ENCODE measurements at places on chromosomes 3 and 15.

- H3K27me3 ChIP-seq = no peaks in the 10 kb centered on the region
- no peaks in the 10 kb centered on the region for H3K36me3 ChIP-seq
- H3K27ac ChIP-seq = no peak overlapping the region
- DNase-seq = no peak
Measured at GRCh38 chr3:98567666-98568270, 25.6 kb downstream of the CPOX start.

GRCh38 chr3:151085889-151086483, 522 bp downstream of the MED12L start:
- peak overlapping the region; percentile 74 for H3K4me3 ChIP-seq
- peak; percentile 21 for DNase-seq
- H3K27me3 ChIP-seq = peaks cover 45% of the 10 kb centered on the region
- H3K4me1 ChIP-seq = peaks cover 14% of the 10 kb centered on the region
- no peaks in the 10 kb centered on the region for H3K36me3 ChIP-seq
- H3K27ac ChIP-seq = no peak overlapping the region

- H3K27me3 ChIP-seq = no peaks in the 10 kb centered on the region
- H3K27ac ChIP-seq = no peak overlapping the region
- H3K4me1 ChIP-seq = no peaks in the 10 kb centered on the region
- no peaks in the 10 kb centered on the region for H3K36me3 ChIP-seq
- peak overlapping the region; percentile 66 for H3K4me3 ChIP-seq
- no peak for DNase-seq
Measured at GRCh38 chr3:115512565-115513415, 110.5 kb upstream of the GAP43 start.

DNA sequence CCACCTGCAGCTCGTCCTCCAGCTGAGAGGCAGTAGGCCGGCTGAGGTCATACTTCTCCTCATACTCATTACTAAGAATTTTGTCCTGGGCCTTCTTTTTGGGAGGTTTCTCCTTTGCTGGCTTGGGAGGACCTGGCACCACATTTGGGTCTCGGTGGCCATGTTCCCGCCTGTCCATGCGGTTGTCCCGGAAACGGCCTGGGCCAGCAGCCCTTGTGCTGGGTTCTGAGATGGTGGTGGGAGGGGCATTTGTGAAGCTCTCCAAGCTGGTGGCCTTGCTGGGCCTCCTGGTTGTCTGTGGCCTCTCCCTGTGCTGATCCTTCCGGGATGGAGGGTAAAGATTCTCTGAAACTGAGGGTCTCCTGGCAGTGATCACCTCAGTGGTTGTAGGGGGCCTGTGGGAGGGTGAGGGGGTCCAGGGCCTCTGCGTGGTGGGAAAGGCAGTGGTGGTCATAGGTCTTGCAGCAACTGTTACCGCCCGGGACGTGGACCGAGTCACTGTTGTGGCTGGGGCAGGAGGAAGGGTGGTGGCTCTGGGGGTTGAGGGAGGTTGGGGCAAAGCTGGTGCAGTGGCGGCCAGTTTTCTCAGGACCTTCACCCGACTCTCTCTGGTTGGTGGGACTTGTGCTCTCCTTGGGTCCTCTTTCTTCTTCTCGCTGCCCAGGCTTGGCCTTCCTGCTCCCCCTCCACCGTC, 2.5 kb downstream of the CCDC80 start:
- peaks cover 6% of the 10 kb centered on the region for H3K4me1 ChIP-seq
- H3K27me3 ChIP-seq = no peaks in the 10 kb centered on the region
- no peaks in the 10 kb centered on the region for H3K36me3 ChIP-seq
- peak overlapping the region; percentile 54 for H3K4me3 ChIP-seq
- no peak for DNase-seq

DNA sequence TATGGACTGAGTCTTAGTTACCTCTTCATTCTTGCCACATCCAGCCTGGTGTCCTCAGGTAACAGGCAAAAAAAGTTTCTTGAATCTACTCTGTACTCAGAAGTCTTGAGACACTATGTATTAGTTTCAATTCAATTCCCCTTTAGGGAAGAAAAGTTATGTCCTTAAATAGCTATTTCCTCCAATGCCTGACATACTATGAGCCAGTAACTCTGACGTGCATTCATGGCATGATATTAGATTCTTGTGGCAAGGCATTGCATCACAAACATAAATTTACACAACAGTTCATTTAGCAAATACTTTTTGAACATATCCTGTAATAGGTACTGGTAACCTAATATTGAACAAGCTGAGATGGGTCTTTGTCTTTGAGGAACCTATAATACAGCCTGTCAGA, 109.3 kb upstream of the FOXB1 start:
- H3K27ac ChIP-seq = no peak overlapping the region
- H3K36me3 ChIP-seq = no peaks in the 10 kb centered on the region
- no peaks in the 10 kb centered on the region for H3K4me1 ChIP-seq
- H3K4me3 ChIP-seq = no peak overlapping the region
- DNase-seq = no peak
- H3K27me3 ChIP-seq = peaks cover 3% of the 10 kb centered on the region

DNA sequence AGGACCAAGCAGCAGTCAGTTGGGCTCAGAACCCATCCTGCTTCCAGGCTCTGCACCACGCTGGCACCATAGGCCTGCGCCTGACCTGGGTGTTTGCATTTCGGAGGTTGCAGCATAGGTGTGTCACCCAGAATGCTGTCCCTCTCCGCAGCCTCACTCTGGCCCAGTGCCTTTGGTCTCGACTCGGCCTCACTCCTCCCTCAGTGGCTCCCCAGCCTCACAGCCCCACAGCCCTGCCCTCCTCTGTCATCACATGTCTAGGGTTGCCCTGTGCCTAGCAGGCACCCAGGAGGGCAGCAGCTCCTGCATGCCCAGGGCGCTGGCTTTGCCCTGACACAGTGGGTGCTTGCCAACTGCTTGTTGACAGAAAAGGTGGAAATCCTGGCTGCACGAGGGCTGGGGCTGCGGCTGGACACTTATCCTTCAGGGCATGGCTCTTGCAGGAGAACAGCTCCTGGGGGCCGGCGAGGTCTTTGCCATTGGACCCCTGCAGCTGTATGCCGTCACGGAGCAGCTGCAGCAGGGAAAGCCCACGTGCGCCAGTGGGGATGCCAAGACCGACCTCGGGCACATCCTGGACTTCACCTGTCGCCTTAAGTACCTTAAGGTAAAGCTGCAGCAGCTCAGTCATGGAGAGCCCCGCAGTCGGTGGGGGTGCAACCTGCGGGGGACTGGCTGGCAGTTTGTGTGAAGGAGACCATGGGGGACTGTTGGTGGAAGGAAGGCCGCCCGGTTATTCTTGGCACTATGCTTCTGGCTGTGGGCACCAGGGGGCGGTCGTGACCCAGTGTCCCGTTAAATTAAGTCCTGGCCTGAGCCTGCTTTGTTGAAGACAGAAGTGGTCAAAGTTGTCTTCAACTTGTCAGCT, 16.2 kb downstream of the NISCH start:
- peak overlapping the region; percentile 68 for H3K27ac ChIP-seq
- peaks cover 39% of the 10 kb centered on the region for H3K4me1 ChIP-seq
- H3K36me3 ChIP-seq = peaks cover 67% of the 10 kb centered on the region
- no peaks in the 10 kb centered on the region for H3K27me3 ChIP-seq
- DNase-seq = peak; percentile 74

DNA sequence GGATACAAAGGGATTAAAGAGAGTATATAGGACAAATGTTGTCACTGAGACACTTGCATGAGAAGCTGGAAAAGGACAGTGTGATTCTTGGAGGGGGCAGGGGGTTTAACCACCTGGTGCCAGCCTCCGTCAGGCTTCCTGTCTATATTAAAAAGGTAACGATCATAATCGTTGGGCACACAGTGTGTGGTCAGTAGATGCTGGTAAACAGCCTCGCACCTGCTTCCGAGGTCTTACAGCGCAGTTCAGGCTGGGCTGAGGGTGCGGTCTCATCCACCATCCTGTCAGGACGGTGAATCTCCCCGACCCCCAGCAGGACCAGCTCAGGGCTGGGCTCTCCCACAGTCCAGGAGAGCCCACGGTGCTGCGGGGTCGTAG, 47.7 kb upstream of the SMAD6 start:
- DNase-seq = no peak
- H3K27me3 ChIP-seq = no peaks in the 10 kb centered on the region
